A549 treated with Hydrocortisone at 1 μM for 4 hours (cell line): ENCODE measurements at places on chromosomes 3 and 15. TPM values are rescaled to one million over a fixed set of nuclear protein-coding genes. Genes with fewer than 3 reads are reported as not detected.

Gene BBX
- total RNA-seq: 11.0 to 23.7 TPM (median 17.2 TPM) in 5 replicates

Gene CRABP1
- total RNA-seq: 0.68 to 2.0 TPM (median 1.1 TPM) in 5 replicates

Gene HMCES
- 39.6 to 46.2 TPM (median 44.3 TPM) in 5 replicates for total RNA-seq

Gene CLRN1
- total RNA-seq: not detected in 5 replicates

Gene SHC4
- total RNA-seq: 0.60 to 0.93 TPM (median 0.86 TPM) in 5 replicates

Gene SYNM
- total RNA-seq: 29.6 to 39.7 TPM (median 32.3 TPM) in 5 replicates

Gene HHATL
- total RNA-seq: not detected in 5 replicates

Gene ILDR1
- not detected in 5 replicates for total RNA-seq

Gene GOLGA6L7
- total RNA-seq: not detected in 5 replicates

Gene GRIP2
- total RNA-seq: 1.0 to 1.6 TPM (median 1.2 TPM) in 5 replicates

Gene NUSAP1
- 57.2 to 97.0 TPM (median 69.6 TPM) in 5 replicates for total RNA-seq

Gene AMT
- total RNA-seq: 0.23 to 0.38 TPM (median 0.25 TPM) in 5 replicates

Gene ZPLD1
- total RNA-seq: 0.06 TPM in 1 of 5 replicates, not detected in the others

Gene CFAP20DC
- 2.1 to 2.7 TPM (median 2.2 TPM) in 5 replicates for total RNA-seq

Gene ASB14
- not detected in 5 replicates for total RNA-seq

Gene ZNF770
- total RNA-seq: 12.7 to 19.8 TPM (median 15.9 TPM) in 5 replicates

Gene DAZL
- not detected in 5 replicates for total RNA-seq

Gene ADGRG7
- total RNA-seq: not detected in 5 replicates
